ENCODE measurements at places on chromosomes 1 and 21. TPM values are rescaled to one million over a fixed set of nuclear protein-coding genes. Genes with fewer than 3 reads are reported as not detected.

DNA sequence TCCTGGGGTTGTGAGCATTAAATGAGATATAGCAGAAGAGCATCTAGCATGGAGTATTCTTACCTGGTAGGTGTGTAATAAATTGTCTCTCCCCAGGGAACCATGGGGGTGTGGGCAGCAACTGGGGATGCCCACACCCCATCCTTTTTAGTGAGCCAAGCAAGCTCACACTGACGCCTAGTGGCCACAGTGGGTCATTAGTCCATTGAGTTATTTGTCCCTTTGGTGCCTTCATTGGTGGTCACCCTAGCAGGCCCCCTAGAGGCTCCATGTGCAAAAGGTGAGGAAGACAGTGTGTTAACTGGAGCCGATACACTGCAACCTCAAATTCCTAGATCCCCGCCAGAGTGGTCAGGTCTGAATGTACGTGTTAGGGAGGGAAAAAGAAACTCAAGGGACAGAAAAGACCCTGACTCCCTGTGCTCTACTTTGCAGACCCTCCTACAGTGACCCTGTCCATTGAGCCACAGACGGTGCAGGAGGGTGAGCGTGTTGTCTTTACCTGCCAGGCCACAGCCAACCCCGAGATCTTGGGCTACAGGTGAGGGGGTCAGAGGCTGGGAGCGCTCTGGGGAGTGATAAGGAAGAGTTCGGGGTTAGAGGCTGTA lies 93.3 kb upstream of the CD1D start:
- DNase-seq: no peak

DNA sequence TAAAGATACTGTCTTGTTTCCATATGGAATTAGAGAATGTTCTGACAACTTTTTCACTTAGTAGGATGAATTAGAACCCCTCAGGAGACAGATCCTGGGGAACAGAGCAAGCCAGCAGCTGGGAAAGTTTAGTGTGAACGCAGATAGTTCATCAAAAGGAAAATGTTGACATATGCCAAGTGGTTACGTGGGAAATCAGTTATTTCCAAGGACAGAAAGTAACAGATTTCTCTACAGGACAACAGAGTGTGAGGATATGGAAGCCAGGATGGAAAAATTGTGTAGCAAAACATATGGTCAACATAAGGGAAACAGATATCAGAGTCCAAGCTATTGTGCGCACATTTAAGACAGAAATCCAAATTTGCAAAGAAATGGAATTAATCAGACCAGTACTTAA lies 419.5 kb downstream of the LRRIQ3 start:
- no peak for DNase-seq

GRCh38 chr1:4976859-4977440 lies 322.5 kb downstream of the AJAP1 start:
- no peak for DNase-seq

GRCh38 chr1:50369830-50370229 lies 53.4 kb downstream of the DMRTA2 start:
- no peak for DNase-seq

DNA sequence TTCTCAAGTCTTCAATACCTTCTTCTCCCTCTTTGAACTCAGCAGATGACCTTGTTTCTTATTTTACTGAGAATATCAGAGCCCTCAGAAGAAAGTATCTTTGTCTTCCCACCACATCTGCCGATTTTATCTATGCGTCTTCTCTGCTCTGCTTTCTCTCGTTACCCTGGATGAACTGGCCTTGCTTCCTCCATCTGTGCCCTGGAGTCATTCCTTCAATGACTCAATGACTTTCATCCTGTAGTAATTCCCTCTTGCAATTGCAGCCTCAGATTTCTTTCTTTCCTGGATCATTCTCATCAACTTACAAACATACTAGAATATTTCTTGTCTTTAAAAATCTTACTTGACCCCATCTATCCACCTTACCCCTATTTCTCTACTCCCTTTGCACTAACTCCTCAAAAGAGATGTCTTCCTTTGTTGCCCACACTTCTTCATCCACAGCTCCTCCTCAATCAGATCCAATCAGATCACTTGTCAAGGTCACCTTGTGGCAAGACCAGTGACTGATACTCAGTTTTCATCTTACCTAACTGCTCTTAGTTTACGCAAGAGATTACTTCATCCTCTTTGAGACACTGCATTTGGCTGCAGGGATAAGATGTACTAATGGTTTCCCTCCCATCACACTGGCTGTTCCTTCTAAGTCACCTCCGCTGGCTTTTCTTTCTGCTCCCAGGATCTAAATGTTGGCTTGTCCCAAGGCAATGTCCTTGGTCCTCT lies 8.2 kb upstream of the TGFBR3 start:
- DNase-seq: no peak

DNA sequence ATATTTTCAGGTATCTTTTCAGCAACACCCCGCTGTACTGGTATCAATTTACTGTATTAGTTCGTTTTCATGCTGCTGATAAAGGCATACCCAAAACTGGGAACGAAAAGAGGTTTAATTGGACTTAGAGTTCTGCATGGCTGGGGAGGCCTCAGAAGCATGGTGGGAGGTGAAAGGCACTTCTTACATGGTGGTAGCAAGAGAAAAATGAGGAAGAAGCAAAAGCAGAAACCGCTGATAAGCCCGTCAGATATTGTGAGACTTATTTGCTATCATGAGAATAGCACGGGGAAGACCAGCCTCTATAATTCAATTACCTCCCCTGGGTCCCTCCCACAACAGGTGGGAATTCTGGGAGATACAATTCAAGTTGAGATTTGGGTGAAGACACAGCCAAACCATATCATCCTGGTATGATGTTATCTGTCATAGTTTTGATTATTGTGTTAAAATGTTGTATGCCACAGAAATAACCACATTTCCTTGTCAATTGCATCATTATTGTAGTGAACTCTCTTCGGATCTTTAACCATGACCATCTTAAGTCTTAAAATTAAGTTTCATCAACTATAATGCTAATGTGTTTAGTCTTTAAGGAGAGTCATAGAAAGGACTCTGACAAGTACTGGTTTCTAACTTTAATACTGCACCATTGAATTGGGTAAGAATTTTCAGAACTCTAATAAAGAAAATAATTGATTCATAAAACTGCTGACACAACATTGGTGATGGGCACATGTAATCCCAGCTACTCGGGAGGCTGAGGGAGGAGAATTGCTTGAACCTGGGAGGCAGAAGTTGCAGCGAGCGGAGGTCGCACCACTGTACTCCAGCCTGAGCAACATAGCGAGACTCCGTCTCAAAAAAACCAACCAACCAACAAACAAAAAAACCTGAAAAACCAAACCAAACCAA lies 58.2 kb downstream of the TBX19 start:
- DNase-seq: no peak

GRCh38 chr1:212415107-212415841 lies 588 bp upstream of the PACC1 start:
- DNase-seq: peak; percentile 46

- DNase-seq: no peak
Measured at GRCh38 chr1:21779613-21780521, 3.1 kb downstream of the USP48 start.

- peak; percentile 10 for DNase-seq
Measured at GRCh38 chr1:183685112-183685713, 32.1 kb upstream of the APOBEC4 start.

DNA sequence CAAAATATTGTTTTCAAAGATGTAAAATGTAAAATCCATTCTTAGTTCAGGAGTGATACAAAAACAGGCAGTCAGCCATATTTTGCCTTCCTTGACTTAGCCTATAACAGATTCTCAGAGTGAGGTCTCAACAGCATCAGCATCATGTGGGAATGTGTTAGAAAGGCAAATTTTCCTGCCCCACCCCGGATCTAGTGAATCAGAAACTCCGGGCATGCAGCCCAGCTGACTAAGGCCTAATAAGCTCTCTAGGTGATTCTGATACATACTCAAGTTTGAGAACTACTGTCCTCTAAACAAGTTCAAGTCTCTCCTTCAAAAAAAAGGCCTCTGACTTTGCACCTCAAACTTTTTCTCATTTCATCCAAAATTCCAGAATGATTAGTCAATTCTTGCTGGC lies 46.9 kb upstream of the PRRC2C start:
- no peak for DNase-seq

- DNase-seq: no peak
Measured at GRCh38 chr1:46183926-46184557, 7.8 kb upstream of the P3R3URF start.

GRCh38 chr1:147297438-147297837 lies 55.0 kb downstream of the CHD1L start:
- DNase-seq: no peak

DNA sequence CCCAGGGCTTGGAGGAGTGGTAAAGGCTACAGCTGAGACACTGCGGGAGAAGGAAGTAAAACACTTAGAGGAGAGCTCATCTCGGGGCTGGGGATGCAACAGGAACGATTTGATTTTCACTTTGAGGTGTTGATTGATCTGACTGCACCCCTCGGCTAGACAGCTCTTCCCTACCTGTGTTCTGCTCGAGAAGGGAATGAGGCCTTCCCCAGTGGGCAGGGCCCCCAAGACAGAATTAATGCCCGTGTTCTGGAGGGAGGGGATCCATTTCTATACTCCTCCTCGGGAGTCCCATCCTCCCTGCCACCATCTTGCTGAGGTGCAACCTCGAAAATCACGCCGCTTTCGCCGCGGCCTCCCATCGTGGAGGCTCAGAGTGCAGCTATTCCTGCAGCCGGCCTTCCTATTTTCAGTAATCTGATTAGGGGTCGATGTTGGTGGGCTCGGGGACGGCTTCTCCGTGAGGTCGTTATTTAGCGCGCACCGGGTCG lies 2.4 kb downstream of the ATP2B4 start:
- peak; percentile 51 for DNase-seq

- no peak for DNase-seq
Measured at GRCh38 chr1:245365095-245366020, 210.6 kb downstream of the KIF26B start.

DNA sequence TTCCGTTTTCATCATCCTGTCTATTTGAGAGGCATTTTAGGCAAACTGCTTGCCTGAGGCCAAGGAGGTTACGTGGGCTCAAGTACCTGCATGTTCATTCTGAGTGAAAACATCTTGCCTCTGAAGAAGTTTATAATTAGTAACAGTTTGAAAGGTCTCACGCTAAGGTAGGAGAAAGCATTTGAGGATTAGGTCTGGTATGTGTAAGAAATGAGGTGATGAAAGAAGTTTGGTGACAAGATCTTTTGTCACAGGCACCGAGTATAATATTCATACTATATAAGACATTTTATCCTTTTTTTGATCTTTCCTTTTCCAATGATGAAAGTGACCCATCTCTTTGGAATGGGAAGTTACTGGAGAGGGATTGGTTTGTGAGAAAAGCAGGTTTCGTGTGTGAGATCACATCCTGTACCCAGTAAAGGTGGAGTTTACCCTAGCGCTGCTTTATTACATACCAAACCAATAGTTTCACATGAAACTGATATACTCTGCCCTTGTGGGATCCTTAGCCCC lies 98.7 kb upstream of the PDC start:
- no peak for DNase-seq

GRCh38 chr21:37230632-37231248 lies 36.4 kb downstream of the VPS26C start:
- no peak for DNase-seq

DNA sequence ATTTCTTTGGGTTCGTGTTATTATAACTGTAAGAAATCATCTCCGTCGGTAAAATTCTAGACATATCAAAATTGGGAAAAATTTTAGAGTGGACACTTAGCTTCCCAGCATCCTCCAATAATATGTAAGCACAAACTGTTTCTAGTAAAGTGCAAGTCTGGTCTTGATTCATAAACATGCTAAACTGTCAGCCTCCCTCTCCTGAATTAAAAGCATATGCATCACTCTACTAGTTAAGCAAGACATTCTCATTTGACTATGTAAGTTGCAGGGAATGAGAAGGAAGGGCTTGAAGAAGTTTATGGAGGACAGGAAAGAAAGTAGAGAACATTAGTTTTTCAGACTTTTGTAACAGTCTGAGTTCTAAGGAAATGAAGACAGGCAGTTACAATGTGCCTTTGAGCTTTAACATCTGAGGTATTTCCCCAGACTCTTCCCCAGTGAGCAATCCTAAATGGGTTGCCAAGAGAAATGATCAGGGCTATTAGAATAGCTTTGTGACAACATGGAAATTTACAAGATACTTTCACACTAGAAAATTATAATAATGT lies 90.0 kb downstream of the TYW3 start:
- no peak for DNase-seq

DNA sequence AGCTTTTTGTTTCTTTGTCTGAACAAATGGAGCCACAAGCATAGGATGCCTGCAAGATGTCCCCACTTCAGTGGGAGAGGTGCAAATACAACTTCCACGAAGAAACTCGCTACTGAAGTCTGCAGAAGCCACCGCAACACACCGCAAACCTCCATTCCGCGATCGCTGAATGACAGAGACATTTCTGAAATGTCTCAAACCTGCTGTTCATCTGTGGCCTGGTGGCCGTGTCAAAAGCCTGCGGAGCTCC lies 1.0 kb downstream of the TP53BP2 start:
- no peak for DNase-seq

- no peak for DNase-seq
Measured at GRCh38 chr21:28220680-28221079, 772.0 kb downstream of the LTN1 start.

DNA sequence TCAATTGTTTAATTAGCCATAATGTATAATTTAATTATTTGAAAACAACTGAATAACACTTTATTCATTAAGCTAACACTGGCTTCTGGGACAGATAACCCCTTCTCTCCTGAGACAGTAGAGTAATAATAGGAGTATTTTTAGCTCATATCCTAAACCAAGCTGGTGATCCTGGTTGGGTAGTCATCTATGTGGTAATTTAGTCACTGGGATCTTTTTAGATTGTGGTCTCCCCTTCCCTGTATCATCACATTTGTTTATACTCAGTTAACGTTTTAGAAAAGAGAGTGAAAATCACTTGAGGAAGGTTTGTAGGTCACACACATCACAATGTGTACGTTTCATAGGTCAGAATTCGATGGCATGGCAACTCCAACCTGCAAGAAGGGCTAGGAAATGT lies 1356.6 kb upstream of the ADGRL2 start:
- no peak for DNase-seq

DNA sequence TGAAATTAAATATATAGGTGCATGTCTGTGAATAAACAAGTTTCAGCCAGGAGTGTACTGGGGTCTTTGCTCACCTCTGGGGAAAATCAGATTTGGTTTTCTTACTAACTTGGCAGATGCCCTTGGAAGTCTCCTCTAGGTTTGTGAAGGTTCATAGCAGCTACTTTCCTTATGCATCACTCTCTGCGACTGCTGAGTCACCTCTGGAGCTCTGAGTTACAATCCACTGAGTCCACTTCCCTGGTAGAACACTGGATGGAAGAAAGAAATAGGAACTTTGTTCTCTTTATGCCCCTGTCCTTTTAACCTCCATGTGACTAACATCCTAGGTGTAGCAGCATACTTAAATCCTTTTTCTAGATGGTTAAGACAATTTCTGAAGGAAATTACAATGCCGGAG lies 4.4 kb upstream of the FASLG start:
- DNase-seq: no peak

- DNase-seq: no peak
Measured at GRCh38 chr1:79694241-79694640, 687.7 kb upstream of the ADGRL4 start.

GRCh38 chr21:43290421-43291346 lies 121.9 kb downstream of the CRYAA start:
- no peak for DNase-seq

LCE6A gene
- total RNA-seq: not detected

ALX3 gene
- 1.8 TPM for total RNA-seq

RAB3B gene
- 9.5 TPM for total RNA-seq

RGS2 gene
- total RNA-seq: 81.8 TPM

CFAP107 gene
- 0.69 TPM for total RNA-seq

S100A8 gene
- 8.3 TPM for total RNA-seq

MX2 gene
- total RNA-seq: 1.1 TPM

PLA2G2A gene
- total RNA-seq: not detected

MPL gene
- total RNA-seq: 0.30 TPM

SPATA46 gene
- not detected for total RNA-seq

C1QTNF12 gene
- 2.7 TPM for total RNA-seq

OR2L2 gene
- total RNA-seq: 0.39 TPM

APOBEC4 gene
- not detected for total RNA-seq

Measured in spinal cord (tissue), 10 donors.